ENCODE measurements at places on chromosomes 4 and X. TPM values are rescaled to one million over a fixed set of nuclear protein-coding genes. Genes with fewer than 3 reads are reported as not detected.

The SYN1 gene
- 2.4 TPM for total RNA-seq

- no peak for DNase-seq
Observed at GRCh38 chr4:173910891-173911290, 372.6 kb downstream of the FBXO8 start.

DNA sequence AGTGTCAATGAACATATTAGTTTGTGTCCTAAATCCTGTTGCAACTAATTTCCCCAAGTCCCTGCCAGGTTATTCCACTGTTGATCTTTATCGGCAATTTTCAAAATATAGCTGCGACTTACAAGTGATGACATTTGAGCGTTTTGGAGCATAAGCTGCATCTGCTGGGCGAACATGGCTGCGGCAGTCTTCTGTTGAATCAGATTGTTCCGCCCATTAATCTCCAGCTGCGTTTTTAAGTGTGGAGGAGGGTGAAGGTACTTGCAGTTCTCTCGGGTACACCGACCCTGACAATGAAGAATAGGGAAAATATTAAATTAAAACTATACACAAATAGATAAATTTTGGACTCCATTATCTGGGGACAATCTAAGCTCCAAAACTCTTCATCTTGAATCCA lies 82.7 kb downstream of the MBNL3 start:
- no peak for DNase-seq

DNA sequence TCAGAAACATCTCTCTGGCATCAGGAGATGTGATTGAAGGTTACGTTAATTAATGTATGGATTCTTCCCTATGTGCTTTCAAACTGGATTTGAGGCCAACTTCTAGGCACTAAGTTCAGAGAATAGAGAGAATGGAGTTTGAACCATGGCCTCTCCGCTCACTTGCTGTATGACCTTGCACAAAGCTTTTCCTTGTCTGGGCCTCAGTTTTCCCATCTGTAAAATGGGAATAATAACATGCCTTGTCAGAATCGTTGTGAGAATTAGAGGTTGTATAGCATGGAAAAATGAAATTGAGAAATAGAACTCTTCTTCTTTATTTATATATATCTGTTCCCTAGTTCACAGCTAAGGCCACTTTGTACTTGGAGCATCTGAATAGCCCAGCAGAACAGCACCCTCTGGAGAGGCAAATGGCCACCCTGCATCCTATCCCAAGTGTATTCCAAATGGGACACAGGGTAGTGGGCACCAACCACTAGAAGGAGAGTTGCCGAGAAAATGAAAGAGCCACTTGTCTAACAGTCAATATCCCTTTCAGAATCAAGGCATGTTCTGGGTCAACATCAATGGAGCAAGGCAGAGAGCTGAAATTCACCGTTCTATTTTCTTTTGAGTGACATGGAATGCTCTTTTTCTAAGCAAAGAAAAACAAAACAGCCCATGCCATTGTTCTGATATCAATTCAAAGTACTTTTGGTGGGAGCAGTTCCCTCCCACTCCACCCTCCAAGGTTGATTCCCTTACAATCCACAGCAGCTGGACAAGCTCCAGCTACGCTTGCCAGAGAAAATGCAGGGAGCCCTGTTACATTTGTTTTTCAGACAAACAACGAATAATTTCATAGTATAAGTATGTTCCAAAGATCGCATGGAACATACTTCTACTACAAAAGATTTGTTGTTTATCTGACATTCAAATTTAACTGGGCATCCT lies 23.3 kb upstream of the MTM1 start:
- peak; percentile 47 for DNase-seq

The NPY5R gene
- total RNA-seq = not detected

DNA sequence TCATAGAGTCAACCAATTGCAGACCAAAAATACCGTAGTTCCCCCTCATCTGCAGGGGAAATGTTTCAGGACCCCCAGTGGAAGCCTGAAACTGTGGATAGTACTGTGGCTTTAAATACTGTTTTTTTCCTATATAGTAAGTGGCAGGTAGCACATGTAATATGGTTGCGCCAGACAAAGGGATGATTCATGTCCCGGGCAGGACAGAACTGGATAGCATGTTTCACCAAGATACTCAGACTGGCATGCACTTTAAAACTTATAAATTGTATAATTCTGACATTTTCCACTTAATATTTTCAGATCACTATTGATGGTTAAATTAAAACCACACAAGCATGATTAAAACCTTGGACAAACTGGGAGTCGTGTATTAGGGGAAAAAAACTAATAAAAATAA lies 276.3 kb upstream of the AGA start:
- no peak for DNase-seq

DNA sequence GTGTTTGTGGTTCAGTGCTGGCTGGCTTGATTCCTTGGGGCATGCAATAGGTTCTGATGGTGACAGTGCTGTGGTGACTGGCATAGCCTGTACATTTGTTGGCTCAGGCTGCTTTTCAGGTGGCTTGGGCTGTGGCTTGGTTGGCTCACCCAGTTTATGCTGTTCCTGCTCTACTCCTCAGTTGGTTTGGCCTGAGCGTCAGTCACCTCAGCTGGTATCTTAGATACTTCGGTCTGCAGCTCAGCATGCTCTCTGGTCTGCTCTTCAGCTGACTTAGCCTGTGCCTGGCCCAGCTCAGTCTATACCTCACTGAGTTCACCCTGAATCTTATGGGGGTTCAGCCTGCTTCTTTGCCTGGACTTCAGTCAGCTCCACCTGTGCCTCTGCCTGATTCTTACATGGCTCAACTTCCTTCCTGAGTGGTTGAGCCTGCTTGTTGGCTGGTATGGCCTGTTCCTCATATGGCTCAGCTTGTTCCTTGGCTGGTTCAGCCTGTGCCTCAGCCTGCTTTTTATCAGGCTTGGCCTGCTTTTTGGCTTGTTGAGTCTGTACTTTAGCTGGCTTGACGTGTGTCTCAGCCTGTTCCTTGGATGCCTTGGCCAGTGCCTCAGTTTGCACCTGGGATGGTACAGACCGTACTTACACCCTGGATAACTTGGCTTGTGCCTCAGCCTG lies 170.6 kb downstream of the MSN start:
- no peak for DNase-seq

DNA sequence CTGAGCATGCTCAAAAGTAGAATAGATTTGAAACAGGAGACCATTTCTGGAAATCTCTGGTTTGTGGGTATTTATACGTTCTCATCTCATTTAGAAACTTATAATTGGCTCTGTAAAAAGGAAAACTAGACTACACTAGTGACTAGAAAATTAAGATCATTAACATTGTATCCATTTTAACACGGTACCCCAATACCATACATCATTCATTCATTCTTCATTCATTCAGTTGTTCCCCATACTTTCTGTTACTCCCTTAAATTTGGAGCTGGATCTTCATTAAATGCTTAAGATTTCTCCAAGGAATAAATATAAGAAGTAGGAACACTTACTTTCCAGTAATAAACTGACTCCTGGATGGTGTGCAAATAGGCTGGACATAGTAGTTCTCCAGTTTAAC lies 1.3 kb downstream of the ARSJ start:
- DNase-seq = no peak

The ZCCHC4 gene
- total RNA-seq = 8.7 TPM

GRCh38 chr4:112075129-112075753 lies 70.0 kb upstream of the FAM241A start:
- DNase-seq = no peak

The SAP30 gene
- 28.4 TPM for total RNA-seq

DNA sequence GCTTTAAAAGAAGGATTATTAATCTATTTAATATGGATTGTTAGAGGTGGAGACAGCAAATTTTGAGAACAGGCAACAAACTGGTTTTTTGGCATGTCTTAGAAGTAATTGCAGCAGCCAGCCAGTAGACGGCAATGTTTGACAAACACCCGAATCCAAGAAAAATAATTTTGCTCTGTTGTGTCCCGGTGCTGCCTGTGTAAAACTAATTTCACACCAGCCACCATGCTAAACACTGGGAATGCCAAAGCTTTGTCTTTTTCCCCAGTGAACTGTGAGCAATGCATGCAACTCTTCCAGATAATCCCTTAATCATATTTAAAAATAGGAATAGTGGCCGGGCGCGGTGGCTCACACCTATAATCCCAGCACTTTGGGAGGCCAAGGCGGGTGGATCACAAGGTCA lies 25.9 kb downstream of the SMIM31 start:
- peak; percentile 43 for DNase-seq

GRCh38 chr4:156313497-156313896 lies 359.8 kb upstream of the CTSO start:
- DNase-seq = no peak

DNA sequence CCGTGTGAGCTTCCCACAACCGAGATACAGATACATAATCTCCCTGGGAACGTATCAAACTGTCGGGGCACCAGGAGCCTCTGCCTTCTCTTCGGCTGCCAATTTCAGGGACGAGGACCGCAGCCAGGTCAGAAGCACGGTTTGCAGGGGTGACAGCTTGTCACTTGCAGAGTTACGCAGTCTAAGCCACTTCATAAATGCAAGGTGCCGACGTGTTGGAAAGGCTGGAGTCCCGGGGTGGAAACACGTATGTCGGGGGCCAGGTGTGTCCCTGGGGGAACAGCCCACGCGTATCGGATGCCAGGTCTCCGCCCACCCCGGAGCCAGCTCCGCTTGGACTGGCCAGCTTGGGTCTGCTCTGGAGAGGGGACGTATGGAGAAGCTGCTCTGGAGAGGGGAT lies 76.3 kb upstream of the SHOX start:
- DNase-seq = no peak

DNA sequence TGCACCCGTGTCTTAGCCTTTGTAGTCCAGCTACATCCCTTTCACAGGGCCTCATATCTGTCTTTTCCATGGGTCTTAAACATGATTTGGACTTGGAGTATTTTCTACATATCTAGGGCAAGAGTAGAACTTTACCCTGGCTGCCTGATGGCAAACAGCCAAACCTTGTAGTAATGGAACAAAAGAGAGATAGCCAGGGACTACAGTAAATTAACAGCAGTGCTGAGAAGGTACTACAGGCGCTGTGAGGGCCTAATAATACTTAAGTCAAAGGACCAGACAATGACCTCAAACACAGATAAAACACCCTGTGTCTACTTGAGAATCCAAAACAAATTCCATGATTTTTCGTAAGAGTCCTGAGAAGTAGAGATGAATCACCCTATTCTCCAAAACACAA lies 111.0 kb upstream of the WDR17 start:
- DNase-seq = no peak

The PFKFB1 gene
- total RNA-seq = not detected

DNA sequence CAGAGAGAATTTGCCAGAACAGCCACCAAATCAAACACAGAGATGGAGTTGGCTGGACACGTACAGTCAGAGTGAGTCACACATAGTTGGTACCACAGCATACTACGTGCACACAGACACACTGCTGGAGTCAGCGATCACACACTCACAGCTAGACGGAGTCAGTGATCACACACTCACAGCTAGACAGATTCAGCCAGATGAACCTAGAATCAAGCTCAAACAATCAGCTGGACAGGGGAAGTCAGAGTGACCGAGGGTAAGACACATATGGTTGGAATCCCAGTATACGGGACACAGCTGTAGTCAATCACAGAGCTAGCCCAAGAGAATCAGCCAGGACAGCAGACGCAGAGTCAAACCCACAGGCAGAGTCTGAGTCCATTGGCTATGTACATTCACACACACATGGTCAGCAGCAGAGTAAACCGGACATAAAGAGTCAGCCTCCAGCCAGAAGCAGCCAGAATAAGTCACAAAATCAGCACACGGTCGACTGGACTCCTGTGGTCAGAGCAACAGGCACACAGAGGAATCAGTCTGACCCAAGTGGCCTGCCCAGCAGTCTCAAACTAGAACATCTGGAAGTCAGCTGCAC lies 4.6 kb downstream of the SLC38A5 start:
- DNase-seq = no peak

GRCh38 chrX:154125391-154126040 lies 18.5 kb upstream of the OPN1LW start:
- DNase-seq = no peak

DNA sequence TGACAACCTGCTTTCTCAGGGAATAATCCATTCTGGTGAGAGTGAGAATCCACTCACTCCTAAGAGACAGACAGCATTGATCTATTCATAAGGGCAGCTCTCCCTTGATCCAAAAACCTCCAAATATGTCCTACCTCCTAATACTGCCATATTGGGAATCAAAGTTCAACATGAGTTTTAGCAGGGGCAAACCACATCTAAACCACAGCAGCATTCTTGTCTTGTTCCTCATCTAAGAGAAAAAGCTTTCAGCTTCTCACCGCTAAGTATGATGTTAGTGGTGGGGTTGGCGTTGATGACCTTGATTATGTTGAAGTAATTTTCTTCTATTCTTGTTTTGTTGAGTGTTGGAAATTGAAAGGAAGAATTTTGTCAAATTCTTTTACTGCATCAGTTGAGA lies 69.6 kb downstream of the SERTM2 start:
- DNase-seq = no peak

DNA sequence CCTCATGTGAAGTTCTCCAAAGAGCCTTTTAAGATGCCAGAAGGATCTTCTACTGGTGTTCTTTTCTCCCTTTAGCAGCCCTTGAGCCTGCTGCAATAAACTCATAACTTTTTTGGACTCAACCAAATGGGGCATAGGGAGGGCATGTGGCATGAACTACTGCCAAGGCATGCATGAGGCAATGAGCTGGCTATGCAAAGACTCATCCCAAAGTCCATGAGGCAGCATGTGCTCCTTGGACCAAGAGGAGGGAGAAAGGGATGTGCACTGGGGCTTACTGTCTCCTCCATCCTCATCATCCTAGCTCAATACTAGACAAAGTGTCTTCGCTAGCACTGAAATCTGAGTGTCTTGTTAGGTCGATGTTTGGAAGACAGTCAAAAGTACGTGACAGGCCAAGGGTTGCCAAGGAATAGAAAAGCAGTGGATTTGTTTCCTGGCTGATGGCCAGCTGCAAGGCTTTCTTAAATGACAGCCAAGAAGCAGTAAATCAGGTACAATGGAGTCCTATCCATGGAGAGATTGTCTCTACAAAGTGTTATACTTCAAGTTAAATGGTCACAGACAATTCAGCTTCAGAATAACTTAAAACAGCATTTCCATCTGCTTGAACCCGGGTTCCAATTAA lies 44.5 kb upstream of the ATXN3L start:
- no peak for DNase-seq

The USP51 gene
- 12.1 TPM for total RNA-seq

- no peak for DNase-seq
Observed at GRCh38 chr4:9933956-9934355, 87.3 kb downstream of the SLC2A9 start.

DNA sequence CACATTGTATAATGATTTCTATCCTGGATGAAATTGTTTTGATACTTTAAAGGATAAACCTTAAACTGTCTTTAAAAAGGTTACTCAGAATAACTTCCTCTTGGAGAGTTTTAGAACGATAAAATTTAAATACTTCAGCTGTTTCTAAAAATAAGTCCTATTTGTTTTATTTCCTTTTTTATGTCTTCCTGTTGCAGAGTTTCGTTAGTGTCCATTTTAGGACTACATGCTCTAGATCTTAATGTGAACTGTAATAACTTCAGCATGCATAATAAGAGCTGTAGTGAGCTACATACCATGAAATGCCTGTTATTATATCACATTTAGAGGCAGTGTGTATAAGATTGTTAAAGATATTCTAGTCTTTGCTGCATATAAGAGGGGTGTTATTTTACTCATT lies 14.6 kb downstream of the ATP10D start:
- no peak for DNase-seq

Measured in ovary (tissue), 10 donors.